Muscle of leg (tissue), 16 donors: ENCODE measurements at places on chromosomes 1 and 21. TPM values are rescaled to one million over a fixed set of nuclear protein-coding genes. Genes with fewer than 3 reads are reported as not detected.

Gene AGMAT
- 4.3 TPM for total RNA-seq

Gene SPATA21
- 0.04 TPM for total RNA-seq

Gene AADACL3
- total RNA-seq, result not detected

Gene EPHX1
- 17.5 TPM for total RNA-seq

Gene ATP6V1G3
- not detected for total RNA-seq

Gene FCRL2
- not detected for total RNA-seq

Gene UBL4B
- not detected for total RNA-seq

Gene ATXN7L2
- 8.5 TPM for total RNA-seq

Gene ATP1B1
- 8.3 TPM for total RNA-seq

Gene HJV
- 174 TPM for total RNA-seq

Gene SYTL1
- 0.62 TPM for total RNA-seq

Gene FNBP1L
- total RNA-seq, result 32.7 TPM

Gene KAZN
- total RNA-seq, result 5.1 TPM

Gene FCER1A
- total RNA-seq, result 0.49 TPM

Gene LAD1
- total RNA-seq, result 5.1 TPM

Gene STIL
- 5.1 TPM for total RNA-seq

Gene TBX15
- total RNA-seq, result 41.4 TPM

Gene NFYC
- total RNA-seq, result 35.7 TPM

Gene GBP4
- 2.7 TPM for total RNA-seq

Gene EXO1
- 6.4 TPM for total RNA-seq

Gene GPR3
- 0.18 TPM for total RNA-seq

Gene CASZ1
- 30.8 TPM for total RNA-seq

Gene CITED4
- total RNA-seq, result 1.5 TPM

Gene SELL
- total RNA-seq, result 0.84 TPM

Gene SPRR2G
- total RNA-seq, result not detected

Gene FCRL6
- total RNA-seq, result not detected

Gene NBPF4
- not detected for total RNA-seq

Gene RNF223
- 0.09 TPM for total RNA-seq

Gene DMRTA2
- 0.04 TPM for total RNA-seq

Gene SLAMF6
- 0.13 TPM for total RNA-seq

Gene OR2T2
- total RNA-seq, result not detected

Gene SLAMF9
- not detected for total RNA-seq

Gene CMPK1
- 59.1 TPM for total RNA-seq

Gene OR2T11
- total RNA-seq, result not detected

Gene HIPK1
- total RNA-seq, result 17.1 TPM

Gene SLC22A15
- total RNA-seq, result 0.53 TPM

Gene LRRC71
- total RNA-seq, result 0.53 TPM

Gene ZNF124
- total RNA-seq, result 57.6 TPM

Gene IFI44
- 10.4 TPM for total RNA-seq

Gene WNT4
- 3.7 TPM for total RNA-seq

Gene DCDC2B
- not detected for total RNA-seq

Gene ELAPOR1
- total RNA-seq, result 0.27 TPM

Gene KANK4
- 6.6 TPM for total RNA-seq

Gene ZP4
- total RNA-seq, result not detected

Gene DRAM2
- total RNA-seq, result 31.4 TPM

Gene NBPF6
- not detected for total RNA-seq

Gene ASCL5
- 0.04 TPM for total RNA-seq

Gene FCGR1A
- total RNA-seq, result 1.4 TPM

Gene GPR52
- total RNA-seq, result 0.89 TPM

Gene UAP1
- 42.2 TPM for total RNA-seq
